ENCODE measurements at places on chromosomes 1 and 21.

- no peak for DNase-seq
These were observed 29.2 kb downstream of the EYA3 start for GRCh38 chr1:28058971-28059878.

DNA sequence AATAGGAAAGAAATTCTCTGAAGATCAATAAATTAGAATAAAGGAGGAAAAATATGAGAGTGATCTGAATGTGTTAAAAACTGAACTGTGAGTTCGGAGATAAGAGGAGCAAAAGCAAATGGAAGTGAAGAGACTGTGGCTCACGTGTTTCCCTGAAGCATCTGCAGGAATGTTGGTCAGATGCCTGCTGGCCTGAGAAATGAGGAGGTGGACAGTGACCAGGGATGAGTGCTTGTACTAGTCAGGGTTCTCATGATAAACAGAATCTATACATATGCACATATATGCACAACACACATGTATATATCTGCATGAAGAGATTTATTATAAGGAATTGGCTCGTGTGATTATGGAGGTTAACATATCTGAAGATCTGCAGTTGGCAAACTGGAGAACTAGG, 103.4 kb upstream of the TIAM1 start:
- DNase-seq = peak; percentile 2

- no peak for DNase-seq
These were observed 130.5 kb downstream of the DISC1 start for GRCh38 chr1:231757101-231757404.

- no peak for DNase-seq
These were observed 12.0 kb upstream of the SMIM12 start for GRCh38 chr1:34871443-34872132.

DNA sequence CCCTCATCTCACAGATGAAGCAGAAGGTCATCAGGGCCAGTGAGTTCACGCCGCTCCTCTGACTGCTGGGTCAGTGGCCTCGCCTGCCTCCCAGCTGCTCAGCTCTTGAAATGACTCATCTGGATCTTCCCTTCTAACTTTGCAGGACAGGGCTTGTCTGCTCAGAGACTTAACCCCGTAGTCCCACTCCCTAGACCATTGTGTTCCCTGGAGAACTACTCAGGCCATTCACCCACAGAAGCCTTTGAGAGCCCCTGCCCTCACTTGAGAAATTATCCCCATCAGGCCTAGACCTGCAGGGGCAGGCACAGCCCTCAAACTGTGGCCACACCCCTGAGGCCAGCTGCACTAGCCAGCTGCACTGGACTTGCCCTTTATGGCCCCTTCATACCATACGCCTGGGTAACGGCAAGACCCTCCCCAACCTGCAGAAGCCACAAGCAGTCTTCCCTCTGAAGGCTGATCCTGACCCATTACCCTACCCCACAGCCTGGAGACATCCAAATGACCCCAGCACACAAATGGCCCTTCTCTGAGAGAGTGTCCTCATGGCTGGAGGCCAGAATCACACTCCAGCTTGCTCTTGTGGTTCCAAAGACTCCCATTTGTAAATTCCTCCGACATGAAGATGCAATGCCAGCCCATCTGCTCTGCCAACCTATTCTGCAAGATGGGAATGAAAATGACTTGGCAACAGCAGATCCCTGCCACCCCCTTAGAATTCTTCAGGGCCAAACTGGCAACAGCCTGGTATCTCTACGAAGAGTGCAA, 33.2 kb downstream of the RCSD1 start:
- DNase-seq = peak; percentile 14

GRCh38 chr1:208216062-208216461, 28.1 kb downstream of the PLXNA2 start:
- DNase-seq = peak; percentile 45

GRCh38 chr1:218165701-218166114, 119.4 kb upstream of the RRP15 start:
- no peak for DNase-seq

GRCh38 chr1:9872430-9873165, 37.5 kb downstream of the CTNNBIP1 start:
- peak; percentile 25 for DNase-seq

GRCh38 chr1:6273380-6273891, 12.5 kb upstream of the GPR153 start:
- DNase-seq = peak; percentile 27

DNA sequence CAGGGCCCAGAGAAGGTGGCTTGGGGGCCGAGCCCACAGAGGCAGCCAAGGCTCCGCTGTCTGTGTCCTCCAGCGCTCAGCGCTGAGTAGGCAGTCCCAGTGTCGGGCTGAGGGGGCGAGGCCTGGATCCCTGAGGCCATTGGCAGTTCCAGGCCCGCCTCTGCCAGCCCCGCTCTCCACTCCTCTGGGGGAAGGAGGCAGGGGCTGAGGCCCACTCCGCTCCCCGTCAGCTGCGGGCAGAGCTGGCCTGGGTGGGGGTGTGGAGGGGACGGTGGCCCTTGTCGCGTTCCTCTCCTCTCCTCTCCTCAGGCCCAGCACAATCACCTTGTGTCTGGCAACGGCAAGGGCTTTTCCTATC, 132.8 kb downstream of the CASZ1 start:
- DNase-seq = no peak

- no peak for DNase-seq
These were observed 137.9 kb downstream of the DAB1 start for GRCh38 chr1:57285992-57286391.

DNA sequence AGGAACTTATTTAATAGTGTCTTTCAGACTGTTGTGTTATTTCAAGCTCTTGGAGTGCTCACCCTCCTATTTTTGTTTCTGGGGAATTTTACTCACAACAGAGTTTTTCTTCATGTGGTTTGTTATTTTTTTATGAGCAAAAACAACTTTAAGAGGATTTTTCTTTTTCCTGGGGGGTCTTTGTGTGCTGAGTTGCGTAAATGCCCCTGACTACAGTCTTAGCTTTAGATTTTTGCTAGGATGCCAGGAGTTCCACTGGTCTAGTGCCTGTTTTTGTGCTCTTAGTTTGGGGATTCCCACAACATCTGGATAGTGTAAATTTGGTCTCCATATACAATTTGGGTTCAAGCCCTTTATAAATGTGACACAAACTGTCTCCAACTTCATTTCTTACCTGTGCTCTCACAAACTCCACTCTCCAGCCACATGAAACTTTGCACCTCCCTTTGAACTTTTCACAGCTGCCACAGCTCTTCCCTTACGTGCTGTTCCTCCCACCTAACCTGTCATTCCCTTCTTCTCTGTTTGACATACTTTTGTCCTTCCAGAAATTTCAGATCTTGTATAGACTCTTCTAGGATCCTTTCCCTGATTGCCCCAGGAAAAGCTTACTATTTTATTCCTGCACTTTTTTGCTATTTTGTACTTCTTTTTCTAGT, 180.2 kb downstream of the CRB1 start:
- no peak for DNase-seq

- peak; percentile 57 for DNase-seq
These were observed 216.2 kb downstream of the SETD4 start for GRCh38 chr21:35843911-35844667.

DNA sequence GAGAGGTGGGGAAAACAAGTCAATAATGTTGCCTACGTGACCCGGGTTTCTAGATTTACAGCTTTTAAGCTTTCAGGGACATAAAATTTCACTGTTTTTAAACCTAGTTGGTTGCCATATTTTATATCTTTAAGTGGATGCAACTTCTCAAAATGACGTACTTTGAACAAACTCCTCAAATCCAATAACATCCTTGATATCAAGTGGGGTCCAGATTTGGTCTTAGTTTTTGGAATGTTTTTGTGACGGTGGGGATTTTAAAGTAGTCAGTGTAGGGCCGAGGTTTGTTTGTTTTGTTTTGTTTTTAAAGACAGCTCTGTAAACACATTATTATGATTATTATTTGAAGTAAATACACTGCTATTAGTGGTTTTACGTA, 453 bp downstream of the CDKN2C start:
- no peak for DNase-seq

- DNase-seq = no peak
These were observed 65.9 kb upstream of the LRRN2 start for GRCh38 chr1:204751480-204751879.

DNA sequence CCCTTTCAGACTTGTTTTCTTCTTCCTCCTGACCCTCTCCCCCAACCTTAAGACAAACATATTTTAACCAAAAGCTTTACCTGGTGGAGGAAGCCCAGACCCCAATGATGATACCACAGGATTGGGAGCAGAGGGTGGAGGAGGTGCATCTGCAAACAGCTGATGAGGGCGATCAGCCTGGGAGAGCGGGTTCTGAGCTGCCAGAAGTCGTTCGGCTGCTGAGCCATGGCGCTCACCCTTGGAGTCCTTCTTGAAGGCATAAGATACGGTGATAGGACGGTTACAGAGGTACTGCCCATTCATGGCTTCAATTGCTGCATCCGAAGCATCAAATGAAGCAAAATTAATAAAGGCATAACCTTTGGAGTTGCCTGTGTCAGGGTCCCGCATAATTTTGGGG, 1.3 kb downstream of the SF3B4 start:
- no peak for DNase-seq

DNA sequence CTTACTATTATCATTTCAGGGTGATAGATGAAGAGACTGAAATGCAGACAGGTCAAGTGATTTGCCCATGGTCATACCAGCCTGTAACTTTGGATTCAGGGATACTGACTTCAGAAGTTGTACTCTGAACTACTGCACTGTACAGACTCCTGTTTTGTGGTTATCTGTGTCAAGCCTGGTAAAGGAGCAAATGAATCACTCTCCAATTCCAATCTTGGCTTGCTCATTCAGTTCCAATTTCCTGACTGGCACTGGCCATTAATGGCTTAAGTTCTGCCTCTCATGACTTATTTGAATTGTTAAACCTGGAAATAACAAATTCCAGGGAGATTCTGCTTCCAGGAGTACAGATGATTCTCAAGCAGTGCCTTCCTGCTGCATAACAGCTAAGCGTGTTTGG, 45.4 kb upstream of the PLD5 start:
- no peak for DNase-seq

- peak; percentile 78 for DNase-seq
These were observed 87.2 kb downstream of the LAMC2 start for GRCh38 chr1:183273300-183273699.

DNA sequence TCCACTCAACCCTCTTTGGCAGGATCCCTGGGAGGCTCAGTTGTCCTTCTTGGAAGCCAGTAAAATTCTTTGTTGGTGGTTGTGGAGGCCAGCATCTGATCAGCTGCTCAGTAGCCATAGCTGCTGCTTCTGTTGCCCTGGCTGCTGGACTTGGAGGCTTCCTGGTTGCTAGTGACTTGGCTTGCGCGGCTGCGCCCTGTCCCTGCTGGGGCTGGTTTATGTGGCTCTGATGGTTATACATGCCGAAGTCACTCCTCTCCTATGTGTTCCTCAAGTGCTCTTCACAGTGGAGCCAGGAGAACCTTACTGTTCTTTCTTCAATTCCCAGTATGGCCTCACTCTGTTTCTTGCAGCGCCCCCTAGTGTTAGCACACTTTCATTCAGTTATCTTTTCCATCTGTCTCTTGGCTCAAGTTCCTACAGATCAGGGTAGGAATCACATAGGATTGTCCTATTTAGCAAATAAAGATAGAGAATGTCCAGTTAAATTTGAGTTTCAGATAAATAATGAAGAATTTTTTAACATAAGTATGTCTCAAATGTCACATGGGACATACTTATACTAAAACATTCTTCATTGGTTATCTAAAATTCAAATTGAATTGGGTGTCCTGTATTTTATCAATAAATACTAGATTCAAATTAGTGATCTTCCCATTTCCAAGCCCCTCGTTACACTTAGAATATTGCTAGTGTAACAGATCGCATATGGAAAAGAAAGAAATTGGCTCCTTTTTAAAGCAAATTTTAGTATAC, 176.5 kb downstream of the TGFB2 start:
- peak; percentile 53 for DNase-seq

DNA sequence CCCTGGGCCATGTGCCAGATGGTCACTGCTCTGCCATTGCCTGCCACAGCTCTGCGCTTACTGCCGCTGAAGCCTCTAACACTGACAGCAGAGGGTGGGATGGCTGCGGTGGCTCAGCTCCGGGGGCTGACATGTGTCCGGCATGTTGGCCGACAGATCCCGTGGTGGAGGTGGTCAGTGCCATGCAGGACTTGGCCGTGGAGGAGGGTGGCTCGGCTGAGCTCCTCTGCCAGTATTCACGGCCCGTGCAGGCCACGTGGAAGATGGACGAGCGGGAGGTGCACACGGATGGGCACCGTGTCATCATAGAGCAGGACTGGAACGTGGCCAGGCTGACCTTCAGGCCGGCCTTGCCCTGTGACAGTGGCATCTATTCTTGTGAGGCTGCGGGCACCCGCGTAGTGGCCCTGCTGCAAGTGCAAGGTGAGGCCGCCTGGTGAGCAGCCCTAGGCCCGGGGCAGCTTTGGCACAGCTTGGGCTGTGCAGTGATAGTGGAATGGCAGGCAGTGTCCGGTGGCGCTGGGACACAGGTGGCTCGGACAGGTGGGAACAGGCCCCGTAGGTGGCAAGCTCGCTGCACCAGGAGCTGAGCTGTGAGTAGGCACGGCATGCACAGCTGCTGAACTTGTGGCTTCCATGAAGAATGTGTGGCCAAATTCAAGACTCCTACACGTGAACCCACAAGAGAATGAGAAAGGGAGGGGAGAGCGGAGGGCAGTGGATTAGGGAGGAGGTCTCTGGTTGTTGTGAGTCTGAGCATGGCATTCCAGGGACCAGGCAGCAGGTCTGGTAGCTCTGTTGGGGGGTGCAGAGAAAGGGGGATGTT, 91.8 kb downstream of the TRIM11 start:
- no peak for DNase-seq

DNA sequence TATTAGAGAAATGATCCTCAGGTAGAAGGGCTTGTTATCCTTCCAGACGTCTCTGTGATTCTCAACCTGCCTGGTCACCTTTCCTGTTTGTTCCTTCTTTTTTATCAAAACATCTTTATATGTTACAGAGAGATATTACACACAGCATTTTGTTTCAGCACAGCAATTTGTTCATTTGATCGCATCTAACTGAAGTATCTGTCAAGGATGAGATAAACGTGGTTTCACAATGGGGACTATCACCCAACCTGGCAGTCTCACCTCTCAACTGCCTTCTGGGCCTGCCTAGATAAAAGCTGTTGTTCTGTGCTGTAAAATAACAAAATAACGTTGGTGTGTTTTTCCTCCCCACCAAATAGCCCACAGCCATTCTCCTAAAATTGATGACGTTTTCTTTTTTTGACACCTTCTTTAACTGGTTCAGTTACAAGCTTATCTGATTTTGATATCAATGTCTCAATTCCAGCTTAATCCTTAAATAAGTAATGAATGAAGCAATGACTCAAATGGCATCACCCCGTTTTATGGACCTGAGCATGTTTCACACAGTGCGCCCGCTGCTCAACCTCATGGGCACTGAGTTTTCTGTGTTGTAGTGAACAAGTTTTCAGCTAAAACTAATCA, 367.9 kb upstream of the RUNX1 start:
- DNase-seq = no peak
